ENCODE measurements at places on chromosomes 11 and 22. TPM values are rescaled to one million over a fixed set of nuclear protein-coding genes. Genes with fewer than 3 reads are reported as not detected.

DNA sequence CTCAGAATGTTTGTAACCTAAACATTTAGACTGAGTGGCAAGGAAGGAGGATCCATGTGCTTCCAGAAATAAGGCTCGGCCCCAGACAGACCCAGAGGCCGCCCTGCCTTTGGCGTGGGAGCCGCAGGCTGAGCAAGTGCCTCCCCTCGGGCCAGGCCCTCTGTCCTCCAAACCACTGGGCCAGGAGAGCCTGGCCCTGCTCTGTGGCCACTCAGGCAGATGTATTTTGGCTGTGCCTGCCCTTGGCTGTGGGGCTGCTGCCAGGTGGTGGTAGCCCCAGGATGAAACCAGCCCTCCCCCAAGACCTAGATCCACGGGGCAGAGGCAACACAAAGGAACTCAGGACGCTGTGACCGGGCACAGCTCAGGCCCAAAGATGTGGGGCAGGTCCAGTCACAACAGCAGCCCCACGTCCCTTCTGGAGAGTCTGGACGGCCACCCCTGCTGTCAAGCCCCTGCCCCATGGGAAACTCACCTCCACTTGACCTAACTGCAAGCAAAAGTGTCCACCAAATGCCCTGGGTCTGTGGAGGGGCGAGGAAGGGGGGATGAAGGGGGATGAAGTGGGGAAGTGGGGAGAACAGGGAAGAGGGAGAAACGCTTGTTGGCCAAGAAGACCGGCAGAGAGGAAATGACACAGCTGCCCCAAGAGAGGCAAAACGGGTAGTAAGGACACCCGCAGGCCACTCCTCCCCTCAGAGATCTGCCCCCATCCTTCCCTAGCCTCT is 24.0 kb downstream of the PISD start:
- no peak for DNase-seq

GRCh38 chr11:125929445-125930075 is 16.3 kb upstream of the VSIG10L2 start:
- no peak for DNase-seq

- DNase-seq, result peak; percentile 84
Observed at GRCh38 chr11:27910186-27910931, 197.6 kb downstream of the KIF18A start.

DNA sequence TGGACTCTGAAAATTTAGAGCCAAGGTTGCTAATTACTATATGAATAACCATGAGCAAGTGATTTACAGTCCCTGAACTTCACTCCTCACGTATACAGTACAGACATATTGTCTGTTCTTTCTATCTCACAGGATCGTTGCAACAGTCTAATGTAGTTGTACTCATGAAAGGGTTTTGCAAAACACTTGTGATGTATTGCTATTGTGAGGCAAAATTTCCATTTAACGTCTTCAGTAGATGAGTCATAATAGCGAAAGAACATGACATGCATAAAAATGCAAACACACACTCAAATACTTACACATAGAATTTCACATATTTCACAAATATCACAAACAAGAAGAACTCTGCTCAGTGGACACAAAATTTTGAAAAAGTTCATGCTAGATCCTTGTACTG is 134.6 kb upstream of the TRPC6 start:
- no peak for DNase-seq

- no peak for DNase-seq
Observed at GRCh38 chr11:132373405-132374143, 1003.2 kb downstream of the NTM start.

GRCh38 chr11:85029964-85030363 is 597.2 kb downstream of the DLG2 start:
- no peak for DNase-seq

- DNase-seq, result no peak
Observed at GRCh38 chr11:114604179-114604813, 8.7 kb upstream of the NXPE4 start.

DNA sequence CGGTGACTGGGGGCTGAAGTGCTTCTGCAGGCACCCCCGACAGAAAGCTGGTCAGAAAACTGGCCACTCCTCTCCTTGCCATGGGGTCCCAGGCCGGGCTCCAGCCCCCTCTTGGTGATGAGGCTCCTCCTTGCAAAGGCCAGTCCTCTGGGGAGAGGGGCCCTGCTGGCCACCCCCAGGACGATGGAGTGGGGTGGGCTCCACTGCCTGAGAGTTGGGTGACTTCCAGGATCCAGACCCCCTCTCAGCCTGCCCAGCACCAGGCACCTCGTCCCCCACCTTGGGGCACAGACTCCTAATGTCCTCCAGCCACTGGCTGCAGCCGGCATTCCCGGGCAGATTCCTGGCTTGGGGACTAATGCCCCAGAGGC is 441 bp upstream of the RPS6KA4 start:
- no peak for DNase-seq

- DNase-seq, result peak; percentile 80
Observed at GRCh38 chr11:35794850-35795249, 132.3 kb downstream of the TRIM44 start.

DNA sequence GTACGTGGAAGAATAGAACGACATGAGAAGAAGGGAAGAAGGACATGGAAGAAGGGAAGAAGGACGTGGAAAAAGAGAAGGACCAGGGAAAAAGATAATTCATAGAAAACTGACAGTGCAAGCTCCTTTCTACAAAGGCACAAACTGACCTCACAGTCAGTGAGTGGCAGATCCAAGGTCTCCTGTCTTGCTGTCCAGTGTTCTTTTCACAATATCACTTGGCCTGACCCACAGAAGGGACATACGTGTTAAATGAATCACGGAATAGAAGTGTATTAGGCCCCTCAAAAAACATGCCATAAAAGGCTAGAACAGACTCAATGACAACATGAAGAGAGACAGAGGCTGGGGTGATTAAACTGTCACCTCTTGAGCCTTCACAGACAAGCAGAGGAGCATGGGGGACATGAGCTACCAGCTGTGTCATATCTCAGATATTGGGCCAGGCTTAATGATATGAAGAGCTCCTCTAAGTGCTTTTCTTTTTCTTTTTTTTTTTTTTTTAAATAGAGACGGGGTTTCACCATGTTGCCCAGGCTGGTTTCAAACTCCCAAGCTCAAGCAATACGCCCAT is 4.6 kb downstream of the ASCC2 start:
- no peak for DNase-seq

GRCh38 chr11:18332891-18333290 is 10.5 kb downstream of the GTF2H1 start:
- DNase-seq, result no peak

- DNase-seq, result no peak
Observed at GRCh38 chr11:85746670-85747069, 60.7 kb upstream of the CCDC89 start.

DNA sequence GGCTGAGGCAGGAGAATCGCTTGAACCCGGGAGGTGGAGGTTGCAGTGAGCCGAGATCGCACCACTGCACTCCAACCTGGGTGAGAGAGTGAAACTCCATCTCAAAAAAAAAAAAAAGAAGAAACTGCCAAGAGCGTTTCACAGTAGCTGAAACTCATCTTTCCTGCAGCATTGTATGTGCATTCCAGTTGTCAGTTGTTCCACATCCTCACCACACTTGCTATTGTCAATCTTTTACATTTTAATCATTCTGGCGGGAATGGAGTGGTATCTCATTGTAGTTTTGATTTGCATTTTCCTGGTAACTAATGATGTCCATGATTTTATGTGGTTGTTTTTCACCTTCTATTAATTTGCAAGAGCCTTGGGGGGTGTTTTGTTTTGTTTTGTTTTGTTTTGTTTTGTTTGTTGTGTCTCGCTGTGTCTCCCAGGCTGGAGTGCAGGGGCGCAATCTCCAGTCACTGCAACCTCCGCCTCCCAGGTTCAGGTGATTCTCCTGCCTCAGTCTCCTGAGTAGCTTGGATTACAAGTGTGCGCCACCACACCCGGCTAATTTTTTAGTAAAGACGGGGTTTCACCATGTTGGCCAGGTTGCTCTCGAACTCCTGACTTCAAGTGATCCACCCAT is 8.1 kb upstream of the GNB1L start:
- DNase-seq, result no peak

GRCh38 chr11:110982214-110982613 is 263.3 kb upstream of the POU2AF2 start:
- no peak for DNase-seq

GRCh38 chr11:102177126-102177525 is 66.9 kb downstream of the YAP1 start:
- no peak for DNase-seq

DNA sequence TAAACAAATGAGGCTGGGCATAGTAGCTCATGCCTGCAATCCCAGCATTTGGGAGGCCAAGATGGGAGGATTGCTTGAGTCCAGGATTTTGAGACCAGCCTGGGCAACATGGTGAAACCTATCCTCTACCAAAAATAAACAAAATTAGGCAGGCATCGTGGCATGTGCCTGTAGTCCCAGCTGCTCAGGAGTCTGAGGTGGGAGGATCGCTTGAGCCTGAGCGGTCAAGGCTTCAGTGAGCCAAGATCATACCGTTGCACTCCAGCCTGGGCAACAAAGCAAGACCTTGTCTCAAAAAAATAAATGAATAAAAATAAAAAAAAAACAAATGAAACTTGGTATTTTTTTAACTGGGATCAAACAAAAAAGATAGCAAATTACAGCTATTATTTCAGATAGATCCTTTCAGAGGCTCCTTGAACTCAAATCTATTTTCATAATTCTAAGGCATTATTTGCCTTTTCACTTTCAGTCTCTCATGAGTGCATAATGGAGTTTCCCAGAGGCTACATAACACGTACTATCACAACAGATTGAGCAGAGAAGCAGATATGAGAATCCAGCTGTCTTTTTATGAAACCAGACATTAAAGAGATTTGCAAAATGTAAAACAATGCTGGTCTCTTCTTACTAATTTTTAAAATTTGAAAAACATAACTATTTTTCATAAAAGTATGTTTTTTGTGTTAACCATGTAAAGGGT is 23.1 kb downstream of the DDIAS start:
- no peak for DNase-seq

GRCh38 chr11:6864438-6864837 is 1.6 kb downstream of the OR10A2 start:
- DNase-seq, result no peak

DNA sequence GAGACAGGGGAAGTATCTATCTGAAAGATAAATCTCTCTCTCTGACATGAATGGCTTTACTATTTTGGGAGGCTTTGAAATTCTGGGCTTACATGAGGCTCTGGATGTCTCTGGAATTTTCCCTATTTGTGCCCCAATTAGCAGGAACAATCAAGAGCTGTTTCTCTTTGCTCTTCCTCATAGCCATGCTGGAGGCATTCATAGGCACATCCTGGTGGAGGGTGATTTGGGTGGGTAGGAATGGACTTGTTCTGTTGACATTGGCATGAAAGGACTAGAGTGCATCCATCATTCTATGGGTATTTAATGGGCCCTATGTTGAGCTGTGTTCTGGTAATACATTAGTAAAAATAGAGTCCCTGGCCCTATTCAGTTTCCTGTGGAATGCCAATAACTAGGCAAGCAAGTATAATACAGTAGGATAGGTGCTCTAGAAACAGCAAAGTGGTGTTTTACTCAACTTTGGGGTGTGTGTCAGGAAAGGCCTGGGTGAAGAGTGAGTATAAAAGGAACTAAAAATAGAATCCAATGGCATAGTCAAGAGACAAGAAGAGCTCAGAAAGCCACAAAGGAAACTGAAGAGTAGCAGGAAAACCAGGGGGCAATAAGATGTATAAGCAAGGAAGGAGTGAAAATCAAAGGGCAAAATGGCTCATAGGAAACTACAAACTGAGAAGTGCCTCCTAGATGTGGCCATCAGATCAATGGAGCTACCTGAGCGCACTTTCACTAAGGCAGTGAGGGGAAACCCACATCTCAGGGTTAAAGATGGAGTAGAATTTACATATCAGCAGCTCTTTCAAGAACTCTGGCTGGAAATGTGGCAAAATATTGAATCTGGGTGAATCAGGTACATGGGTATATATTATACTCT is 45.0 kb downstream of the CWC15 start:
- DNase-seq, result no peak

GRCh38 chr11:21896746-21897602 is 295.9 kb upstream of the ANO5 start:
- DNase-seq, result no peak

DNA sequence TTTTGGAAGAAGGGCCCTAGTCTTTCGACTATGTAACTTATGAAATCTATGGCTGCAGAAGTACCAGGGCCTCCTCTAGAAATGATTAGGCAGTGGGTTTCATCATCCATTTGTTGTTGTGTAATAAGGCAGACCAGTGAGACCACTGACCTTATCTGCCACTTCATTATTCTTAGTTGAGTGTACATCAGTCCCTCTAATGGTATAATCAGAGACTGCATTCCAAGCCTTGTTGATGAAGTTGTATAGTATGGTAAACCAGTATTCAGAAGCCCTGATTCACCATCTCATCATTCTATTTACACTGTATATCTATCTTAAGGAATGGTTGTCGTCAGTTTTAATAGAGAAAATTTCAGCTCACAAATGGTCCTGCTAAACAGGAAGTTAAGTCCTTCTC is 32.2 kb upstream of the GRIA4 start:
- DNase-seq, result no peak

DNA sequence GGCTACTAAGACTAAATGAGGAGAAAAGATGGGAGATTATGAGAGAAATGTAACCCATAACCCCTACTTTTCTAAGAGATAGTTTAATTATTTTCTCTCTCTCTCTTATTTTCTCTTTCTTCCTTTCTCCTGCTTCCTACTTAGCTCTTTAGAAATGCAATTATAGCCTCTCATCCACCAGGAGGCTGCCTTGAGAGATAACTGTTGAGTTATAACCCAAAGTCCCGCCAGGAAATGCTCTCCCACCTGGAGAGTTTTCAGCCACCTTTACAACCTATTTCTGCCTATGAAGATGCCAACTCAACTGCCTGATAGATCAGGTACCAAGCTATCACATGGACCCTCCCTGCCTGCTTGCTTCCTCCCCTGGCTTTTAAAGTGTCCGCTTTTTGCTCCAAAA is 34.0 kb upstream of the TMEM123 start:
- DNase-seq, result no peak

- DNase-seq, result no peak
Observed at GRCh38 chr11:68471360-68472340, 11.1 kb downstream of the PPP6R3 start.

DNA sequence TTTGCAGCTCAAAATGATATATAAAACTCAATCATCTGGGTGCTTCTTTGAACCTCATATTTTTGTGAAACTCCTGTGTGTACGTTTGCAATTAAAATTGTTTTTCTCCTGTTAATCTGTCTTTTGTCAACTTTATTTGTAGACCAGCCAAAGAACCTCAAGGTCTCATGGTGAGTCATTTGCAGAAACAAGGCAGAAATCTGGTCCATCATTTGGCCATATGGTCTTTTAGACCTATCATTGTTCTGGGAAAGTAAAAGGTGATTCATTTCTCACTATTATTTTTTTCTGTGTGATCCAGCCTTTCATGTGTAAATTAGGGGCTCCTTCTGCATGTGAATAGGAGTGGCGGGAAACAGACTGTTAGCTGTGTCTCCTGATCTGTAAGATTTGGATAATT is 399.1 kb upstream of the DDI1 start:
- DNase-seq, result peak; percentile 40

GRCh38 chr11:33695051-33695566 is 5.5 kb downstream of the C11orf91 start:
- no peak for DNase-seq

Gene TSPAN18
- not detected for total RNA-seq

Gene CST6
- 1.2 TPM for total RNA-seq

Gene RASSF10
- not detected for total RNA-seq

Gene ABCC8
- total RNA-seq, result not detected

Gene UPK3A
- not detected for total RNA-seq

Gene RFPL2
- not detected for total RNA-seq

Gene MUC5B
- total RNA-seq, result not detected

Gene GRM5
- not detected for total RNA-seq

All from HFFc6 (cell line).